ENCODE measurements at places on chromosomes 7 and 10. TPM values are rescaled to one million over a fixed set of nuclear protein-coding genes. Genes with fewer than 3 reads are reported as not detected.

Gene SLC18A2
- total RNA-seq, result not detected

Gene NHLRC2
- 4.8 TPM for total RNA-seq

Gene SH2B2
- total RNA-seq, result 4.6 TPM

Gene GARIN1A
- total RNA-seq, result 1.2 TPM

Gene MRC1
- not detected for total RNA-seq

Gene C10orf62
- not detected for total RNA-seq

Gene CRYGN
- total RNA-seq, result not detected

Gene SEMA3D
- not detected for total RNA-seq
